ENCODE measurements at places on chromosomes 12 and 14.

- no peak for DNase-seq
Measured at GRCh38 chr14:88831284-88831683, 6.8 kb downstream of the TTC8 start.

GRCh38 chr12:105418229-105418628, 87.7 kb downstream of the C12orf75 start:
- DNase-seq, result no peak

GRCh38 chr14:76666746-76667145, 94.5 kb upstream of the VASH1 start:
- DNase-seq, result no peak

DNA sequence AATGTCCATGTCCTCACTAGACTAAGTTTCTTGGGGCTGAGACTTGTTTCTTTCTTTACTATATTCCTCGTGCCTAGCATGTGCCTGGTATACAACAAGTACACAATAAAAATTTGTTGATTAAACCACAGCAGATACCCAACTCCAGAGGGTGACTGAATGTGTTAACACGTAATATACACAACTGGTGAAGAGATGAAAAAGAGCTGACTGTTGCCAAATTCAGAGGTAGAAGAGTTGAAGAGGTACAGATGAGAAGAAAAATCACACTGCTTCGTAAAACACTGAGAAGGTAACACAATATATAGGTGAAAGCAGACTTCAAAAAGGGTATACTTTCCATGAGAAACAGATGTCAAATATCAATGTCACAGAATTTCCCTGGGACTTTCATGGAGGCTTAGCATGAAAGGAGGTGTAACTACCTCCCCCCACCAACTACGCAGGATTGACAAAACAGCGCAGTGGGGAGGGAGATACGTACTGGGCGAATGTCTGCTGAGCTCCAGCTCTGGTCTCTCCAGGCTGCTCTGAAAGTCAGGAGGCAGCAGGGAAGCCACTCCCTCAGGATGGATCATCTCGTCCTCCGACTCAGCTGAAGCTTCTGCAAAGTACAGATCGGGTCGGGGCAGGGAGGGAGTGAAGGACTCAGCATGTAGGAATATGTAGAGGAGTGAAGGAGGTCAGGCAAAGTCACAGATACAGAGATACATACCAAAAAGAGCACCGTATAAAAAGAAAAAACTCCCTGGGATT, 5.3 kb downstream of the ACIN1 start:
- no peak for DNase-seq
